Kasumi-1 (cell line): ENCODE measurements at places on chromosomes 3 and 15.

DNA sequence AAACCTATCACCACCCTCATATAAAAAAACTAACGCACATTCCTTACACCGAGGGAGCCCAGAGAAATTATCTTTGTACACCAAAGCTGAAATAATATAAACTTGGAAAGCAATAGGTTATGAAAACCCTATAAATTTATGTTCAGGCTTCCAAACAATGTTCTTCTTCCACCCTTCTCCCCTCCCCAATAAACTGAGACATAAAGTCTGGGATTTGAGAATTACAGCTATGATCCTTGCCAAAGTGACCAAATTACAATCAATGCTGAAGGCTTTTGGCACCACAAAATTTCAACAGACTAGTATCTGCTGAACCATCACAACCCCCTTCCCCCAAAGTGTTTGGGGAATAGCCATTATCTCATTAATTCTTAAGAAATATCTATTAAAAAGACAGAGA, 237.8 kb downstream of the FMN1 start:
- DNase-seq = no peak

- peak; percentile 65 for DNase-seq
These were observed 15.3 kb upstream of the ROPN1 start for GRCh38 chr3:124007186-124007585.

DNA sequence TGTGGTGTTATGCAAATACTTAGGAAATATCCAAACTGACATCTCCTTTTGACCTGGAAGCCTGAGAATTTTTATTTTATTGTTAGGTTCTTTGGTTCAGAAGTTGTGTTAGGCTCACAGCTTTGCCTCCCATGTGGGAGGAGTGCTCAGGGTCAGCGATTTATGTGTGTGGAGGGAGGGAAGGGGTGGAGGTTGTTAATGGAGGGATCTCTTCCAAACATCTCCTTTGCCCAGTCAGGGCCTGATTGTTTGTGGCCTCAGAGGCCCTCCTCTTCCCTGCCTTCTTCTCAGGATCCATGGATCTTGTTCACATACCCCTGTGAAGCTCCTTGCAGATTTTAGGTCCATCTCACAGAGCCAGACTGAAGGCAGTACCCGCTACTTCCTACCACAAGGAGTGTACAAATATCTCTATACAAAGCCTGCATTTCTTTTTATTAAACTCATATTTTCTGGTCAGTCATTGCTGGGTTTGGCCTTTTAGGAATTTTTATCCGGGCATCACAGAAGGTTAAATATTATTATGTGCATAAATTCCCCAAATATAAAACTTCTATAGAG, 40.3 kb downstream of the BBX start:
- no peak for DNase-seq

DNA sequence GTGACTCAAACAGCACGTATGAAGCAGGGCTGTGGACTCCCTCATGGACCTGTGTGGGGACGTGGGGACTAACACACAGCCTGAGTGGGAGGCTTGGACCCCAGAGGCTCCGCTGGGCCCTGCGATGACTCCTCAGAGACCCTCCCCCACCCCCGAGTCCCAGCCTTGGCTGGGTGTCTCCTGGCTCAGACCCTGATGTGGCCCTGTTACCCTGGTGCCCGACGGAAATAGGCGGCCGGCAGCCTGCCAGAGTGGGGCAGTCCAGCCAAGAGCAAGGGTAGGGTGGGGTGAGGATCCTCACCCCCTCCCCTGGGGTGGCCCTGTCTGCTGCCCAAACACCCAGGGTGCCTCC, 15.3 kb downstream of the TNK2 start:
- no peak for DNase-seq

- DNase-seq = peak; percentile 21
These were observed 15.7 kb downstream of the KCNAB1 start for GRCh38 chr3:156135921-156136638.

GRCh38 chr3:31402117-31402516, 130.6 kb upstream of the STT3B start:
- DNase-seq = peak; percentile 59
